Central memory CD8-positive, alpha-beta T cell (primary cell): ENCODE measurements at places on chromosomes 3 and 15.

DNA sequence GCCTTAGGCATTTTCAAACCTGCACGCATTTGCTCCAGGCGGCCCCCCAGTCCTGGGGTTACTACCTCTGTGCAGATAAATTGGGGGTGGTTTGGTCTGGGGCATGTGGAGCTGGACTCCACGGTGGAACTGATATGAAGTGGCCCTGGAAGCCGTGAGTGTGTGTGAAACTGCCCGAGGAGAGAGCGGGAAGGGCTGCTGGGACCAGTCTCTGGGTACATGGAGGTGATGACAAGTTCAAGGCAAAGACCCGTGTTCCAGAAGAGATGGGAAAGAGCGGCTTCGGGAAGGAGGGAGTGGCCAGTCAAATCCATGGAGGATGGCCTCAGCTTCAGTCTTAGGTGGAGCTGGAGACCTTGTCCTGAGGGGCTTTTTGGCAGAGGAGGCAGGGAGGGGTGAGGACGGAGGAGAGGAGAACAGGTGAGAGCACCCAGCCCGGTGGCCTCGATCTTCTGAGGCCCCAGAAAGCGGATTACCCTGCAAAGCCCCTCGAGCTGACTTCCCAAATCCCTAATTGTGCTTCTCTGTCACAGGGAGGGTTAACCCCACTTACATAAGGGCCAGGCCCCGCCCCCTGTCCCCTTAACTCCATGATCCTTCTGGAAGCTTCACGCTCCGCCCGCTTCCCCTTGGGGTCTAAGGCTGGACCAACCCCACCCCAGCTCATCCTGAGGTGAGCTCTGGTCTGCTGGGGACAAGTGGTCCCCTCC is 1.9 kb upstream of the NR2E3 start:
- no peak for DNase-seq

GRCh38 chr3:102129760-102130608 is 280.7 kb downstream of the NFKBIZ start:
- DNase-seq: no peak

DNA sequence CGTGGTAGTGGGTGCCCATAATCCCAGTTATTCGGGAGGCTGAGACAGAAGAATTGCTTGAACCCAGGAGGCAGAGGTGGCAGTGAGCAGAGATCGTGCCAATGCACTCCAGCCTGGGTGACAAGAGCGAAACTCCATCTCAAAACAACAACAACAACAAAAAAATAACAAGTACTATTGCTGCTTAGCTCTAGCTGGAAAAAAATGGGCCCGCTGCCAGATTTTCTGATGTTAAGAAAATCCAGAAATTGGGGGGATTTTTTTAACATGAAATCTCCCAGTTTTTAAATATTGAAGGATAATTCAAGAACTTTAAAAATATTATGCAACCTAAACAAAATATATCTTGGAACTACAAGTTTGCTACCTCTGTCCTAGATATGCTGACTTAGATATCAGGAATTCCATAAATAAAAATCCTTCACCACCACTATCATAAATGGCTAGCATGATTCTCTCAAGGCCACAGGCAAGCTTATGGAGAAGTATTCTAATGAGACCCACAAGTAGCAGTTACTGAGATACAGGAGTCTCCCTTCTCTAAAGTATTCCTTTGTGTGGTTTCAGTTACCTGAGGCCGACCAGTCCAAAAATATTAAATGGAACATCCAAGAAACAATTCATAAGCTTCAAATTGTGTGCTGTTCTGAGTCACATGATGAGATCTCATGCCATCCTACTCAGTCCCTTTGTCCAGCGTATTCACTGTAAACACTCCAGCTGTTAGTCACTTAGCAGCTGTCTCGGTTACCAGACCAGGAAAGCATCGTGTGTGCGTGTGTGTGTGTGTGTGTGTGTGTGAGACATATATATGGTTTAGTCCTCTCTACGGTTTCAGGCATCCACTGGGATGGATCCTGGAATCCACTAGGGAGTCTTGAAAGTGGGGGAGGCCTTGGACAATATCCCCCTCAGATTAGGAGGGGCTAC is 277.2 kb downstream of the TBL1XR1 start:
- DNase-seq: no peak

DNA sequence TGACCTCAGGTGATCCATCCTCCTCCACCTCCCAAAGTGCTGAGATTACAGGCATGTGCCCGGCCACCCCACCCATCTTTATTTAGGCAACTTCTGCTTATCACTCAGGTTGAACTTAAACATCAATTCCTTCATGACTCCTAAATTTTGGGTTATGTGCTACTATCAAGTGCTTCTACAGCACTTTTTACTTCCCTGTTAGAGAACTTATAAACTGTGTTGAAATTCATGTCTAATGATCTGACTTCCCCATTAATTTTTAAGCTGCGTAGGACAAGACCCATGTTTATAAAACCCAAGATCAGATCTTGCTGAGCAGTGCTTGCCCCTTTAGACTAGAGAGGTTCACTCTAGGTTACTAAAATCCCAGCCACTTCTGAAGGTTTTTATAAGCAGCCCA is 266.2 kb upstream of the TPRG1 start:
- DNase-seq: no peak

- DNase-seq: no peak
These were observed 57.1 kb upstream of the MBNL1 start for GRCh38 chr3:152211655-152212054.
